GM04504 (cell line): ENCODE measurements at places on chromosomes 7 and 10.
A peak's percentile ranks its signal among the peaks of the same experiment; 100 is the strongest.

DNA sequence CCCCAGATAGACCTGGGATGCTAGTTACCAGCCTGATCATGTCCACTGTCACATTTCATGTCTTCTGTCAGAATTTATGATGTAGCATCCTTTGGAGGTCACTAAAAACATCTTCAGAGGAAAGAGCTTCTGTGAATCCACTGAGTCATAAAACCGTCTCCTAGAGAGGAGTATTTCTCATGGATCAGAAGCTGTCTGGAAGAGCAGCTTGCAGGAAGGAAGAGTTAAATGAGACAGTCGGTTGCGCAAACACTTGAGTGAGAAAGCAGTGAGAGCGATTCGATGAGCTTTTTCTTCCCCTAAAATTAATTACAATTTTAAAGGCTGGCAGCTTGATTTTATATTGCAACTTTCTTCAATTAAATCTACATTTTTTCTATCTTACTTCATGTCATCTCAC is 47.2 kb upstream of the WDR11 start:
- no peak for DNase-seq

GRCh38 chr10:128540781-128541761 is 414.8 kb upstream of the MKI67 start:
- DNase-seq: no peak

- DNase-seq: no peak
Observed at GRCh38 chr7:36203071-36203790, 50.2 kb downstream of the EEPD1 start.

GRCh38 chr10:121654021-121654545 is 55.8 kb upstream of the FGFR2 start:
- DNase-seq: no peak

DNA sequence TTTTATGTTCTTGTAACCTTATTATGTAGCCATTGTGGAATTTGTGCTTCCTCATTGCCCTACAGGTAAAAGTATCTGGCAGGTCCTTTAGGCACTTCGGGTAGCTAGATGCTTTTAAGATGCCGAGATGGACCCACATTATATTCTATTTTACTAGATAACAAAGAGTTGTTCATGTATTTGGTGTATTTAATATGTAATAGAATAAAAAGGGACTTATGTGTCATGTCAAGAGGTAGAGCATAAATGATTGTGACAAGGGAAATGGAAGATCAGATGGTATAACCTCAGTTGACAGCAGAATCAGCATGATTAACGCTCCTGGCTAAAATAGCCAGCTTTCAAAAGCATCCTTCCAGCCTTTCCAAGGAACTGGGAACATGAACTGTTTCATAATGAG is 50.6 kb downstream of the NPY start:
- no peak for DNase-seq

- peak; percentile 82 for DNase-seq
Observed at GRCh38 chr7:76069238-76069638, 21.3 kb downstream of the MDH2 start.

DNA sequence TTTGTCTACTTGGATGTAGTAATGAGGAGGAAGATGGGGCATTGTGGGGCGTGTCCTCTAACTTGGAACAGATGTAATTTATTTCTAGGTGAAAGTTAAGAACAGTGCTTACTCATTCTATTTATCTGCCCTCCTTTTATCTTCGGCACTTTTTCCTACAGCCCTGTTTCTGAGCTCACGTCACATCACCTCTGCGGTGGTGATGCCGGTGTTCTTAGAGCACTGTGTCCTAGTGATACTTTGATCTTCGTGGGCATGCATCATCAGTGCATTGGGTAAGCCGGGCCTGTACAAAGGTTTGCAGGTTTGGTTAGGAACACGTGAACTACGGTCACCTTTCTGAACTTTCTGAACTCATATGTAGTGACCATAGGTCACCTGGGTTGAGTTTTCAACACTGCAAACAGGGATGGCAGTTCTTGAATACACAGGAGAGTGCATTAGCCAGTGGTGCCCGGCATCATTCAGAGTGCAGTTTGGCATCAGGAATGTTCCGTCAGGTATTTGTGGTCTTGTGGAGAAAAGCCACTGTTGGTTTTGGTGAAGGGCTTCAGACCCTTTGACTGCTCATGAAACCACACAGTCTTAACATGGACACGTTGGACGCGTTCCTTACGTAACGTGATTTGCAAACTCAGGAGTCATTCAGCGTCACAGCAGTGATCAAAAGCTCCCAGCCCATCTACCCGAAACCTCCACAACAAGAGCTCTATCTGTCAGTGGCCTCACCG is 5.6 kb downstream of the POR start:
- DNase-seq: no peak

GRCh38 chr10:76946270-76946669 is 691.3 kb downstream of the KCNMA1 start:
- peak; percentile 11 for DNase-seq

DNA sequence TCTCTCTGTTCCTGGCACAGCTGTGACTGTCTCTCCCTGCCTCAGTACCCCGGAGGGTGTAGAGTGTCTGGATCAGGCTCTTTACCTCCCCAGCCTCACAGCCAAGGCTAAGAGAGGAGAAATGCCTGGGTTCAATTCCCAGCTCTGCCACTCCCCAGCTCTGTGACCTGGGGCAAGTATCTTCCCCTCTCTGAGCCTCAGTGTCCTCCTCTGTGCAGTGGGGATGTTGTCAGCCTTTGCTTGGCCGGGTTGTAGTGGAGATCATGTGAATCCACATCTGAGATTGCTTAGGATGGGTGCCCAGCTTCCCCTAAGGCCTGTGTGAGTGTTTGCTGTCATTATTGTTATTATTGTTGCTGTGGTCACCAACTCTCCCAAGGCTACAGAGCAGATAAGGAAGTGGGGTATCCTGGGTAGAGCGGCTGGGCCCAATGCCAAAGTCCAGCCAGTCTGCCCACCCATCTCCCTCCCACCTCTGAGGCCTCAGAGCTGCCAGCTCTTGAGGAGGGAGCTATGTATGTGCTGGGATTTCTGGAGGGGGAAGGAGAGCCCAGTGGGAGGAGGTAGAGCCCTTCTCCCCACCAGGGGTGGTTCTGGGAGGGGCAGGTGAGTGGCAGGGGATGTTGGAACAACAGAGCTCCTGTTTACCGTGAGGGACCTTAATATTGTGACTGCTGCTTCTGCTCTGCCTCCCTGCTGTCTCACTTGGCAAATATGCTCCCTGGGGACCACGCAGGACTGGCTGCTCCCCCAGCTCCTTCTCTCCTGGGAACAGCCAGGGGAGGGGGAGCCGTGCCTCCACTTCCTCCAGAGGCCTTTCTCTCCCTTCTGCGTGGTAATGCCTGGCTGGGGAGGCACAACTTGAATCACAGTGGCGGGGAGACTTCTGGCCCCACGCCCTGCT is 170.5 kb downstream of the RPS24 start:
- no peak for DNase-seq

GRCh38 chr10:118913825-118914224 is 115.7 kb upstream of the NANOS1 start:
- DNase-seq: no peak

- DNase-seq: peak; percentile 42
Observed at GRCh38 chr7:66167773-66168387, 37.3 kb upstream of the TPST1 start.

DNA sequence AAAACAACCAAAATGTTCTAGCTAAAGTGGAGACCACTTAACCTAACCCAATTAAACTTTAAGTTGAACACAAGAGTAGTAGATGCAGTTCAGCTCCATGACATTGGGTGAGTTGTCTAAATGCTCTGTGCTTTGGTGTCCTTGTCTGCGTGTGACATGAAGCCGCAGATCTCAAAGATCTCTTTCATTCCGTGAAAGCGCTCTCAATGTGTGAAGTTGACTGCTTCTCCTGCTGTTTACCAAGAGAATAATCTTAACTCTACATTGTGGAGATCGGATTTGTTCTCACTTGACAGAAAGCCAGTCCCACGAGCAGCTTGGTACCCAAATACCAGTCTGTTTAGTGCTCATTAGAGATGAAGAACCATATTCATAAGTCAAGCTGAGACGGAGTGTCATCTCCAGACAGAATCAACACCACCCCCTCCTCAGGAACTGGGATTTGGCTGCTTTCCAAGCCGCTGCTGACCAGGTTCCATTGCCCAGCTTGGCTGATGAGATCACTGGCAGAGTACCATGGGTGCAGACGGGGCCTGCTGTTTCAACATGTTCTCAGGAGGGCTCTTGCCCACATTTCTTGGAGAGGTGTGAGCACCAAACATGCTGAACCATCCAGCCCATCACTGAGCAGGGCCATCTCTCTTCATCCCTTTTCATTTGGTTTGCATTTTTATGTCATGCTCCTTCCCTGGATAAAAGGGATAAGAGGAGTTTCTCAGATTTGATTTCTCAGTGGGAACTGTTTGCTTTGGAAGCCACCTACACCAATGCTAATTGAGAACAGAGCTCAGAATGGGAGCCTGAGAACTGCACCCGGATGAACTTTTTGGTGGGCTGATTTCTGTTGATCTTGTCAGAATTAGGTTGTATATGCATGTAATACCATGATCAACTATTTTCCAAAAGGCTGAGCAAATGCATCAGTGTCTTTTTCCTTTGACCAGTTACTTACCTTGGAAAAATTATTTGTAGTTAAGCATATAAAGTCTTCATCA is 95.8 kb upstream of the AGBL3 start:
- no peak for DNase-seq

- no peak for DNase-seq
Observed at GRCh38 chr7:108109221-108109908, 20.8 kb downstream of the LAMB4 start.

DNA sequence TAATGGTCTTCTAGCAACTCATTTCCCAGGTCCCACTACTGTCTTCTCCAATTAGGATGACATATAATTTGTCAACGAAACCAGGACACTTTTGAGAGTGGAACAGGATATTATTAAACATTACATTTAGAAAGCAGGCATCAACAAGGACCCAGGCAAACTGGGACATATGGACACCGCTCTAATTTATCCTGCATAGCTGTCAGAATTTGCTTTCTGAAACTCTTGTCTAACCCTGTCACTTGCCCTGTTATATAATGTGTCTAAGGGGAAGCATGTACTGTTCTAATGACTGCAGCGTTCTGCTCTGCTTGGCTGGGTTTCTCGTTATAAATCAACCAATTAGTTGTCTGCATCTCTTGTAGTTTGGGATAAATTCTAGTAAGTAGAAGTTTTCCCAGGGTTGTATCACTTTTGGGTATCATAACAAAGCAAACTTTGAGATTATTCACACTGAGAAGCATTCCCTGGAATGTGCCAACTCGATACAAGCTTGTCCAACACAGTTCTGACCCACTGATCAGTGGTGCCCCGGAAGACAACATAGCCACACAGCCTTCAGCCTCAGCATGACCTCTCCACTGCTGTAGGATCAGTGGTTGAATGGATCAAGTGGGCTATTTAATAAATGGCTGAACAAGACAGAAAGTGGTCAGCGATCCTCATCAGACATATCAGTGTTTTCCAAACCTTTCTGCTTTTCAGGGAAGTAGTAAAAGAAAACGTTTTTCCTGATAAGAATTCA is 228.1 kb downstream of the KIF20B start:
- DNase-seq: no peak

- no peak for DNase-seq
Observed at GRCh38 chr10:119478111-119478802, 64.3 kb downstream of the RGS10 start.

- DNase-seq: no peak
Observed at GRCh38 chr10:21637795-21638194, 103.8 kb downstream of the MLLT10 start.

GRCh38 chr10:132319853-132320653 is 11.9 kb upstream of the LRRC27 start:
- DNase-seq: peak; percentile 86

DNA sequence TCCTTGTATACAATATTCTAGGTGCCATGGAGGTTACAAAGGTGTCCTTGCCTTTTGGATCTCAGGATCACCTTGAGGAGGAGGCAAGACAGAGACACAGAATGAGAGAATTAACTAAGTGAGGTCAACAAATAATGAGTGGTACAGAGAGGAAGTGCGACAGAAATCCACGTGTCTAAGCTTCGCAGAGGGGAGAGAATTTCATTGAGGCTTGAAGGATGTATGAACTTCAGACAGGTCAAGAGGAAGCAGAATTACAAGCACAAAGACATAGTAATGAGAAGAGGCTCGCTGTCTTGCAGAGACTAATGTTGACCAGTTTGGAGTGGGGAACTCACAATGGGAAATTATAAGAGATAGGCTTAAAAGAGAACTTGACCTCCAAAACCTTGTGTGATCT is 308.7 kb downstream of the FRMD4A start:
- DNase-seq: no peak

DNA sequence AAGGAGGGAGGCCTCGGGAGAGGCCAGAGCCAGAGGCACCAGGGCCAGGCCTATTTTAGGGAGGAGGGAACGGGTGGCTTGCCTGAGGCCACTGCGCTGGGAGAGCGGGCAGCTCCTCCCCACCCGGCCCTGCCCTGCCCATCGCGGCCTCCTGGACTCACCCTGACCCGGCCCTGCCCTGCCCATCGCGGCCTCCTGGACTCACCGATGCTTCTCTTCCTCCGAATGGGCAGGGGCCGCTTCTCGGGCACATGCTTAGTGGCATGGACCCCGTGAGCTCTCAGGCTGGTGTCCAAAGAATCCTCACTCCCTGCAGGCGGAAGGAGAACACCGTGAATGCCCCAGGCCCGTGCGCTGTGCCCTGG is 7.5 kb downstream of the PDGFA start:
- DNase-seq: no peak

DNA sequence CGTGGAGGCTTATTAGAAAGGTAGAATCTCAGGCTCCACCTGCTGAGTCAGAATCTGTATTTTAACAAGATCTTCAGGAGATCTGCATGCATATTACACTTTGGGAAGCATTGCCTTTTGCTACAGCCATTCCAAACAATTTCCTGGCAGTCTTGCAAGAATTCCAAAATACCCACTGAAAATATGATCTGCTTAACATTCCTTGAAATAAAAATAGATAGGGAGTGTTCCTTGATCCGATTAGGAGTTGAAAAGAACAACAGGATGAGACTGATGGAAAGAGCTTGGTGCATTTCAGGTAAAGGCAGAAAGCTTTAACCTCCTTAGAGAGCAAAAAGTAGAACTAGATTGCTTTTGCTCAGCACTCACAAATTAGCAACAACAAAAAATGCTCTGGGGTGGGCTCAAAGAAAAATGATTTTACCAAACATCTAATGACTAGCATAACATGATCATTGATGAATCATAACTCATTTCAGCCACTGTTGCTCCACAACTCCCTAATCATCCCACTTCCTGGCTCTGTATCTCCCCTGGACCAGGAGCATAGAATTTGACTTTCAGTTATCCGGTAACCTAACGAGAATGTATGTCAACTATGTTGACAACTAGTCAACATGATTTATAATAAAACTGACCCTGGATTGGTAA is 115.2 kb downstream of the RNLS start:
- no peak for DNase-seq

DNA sequence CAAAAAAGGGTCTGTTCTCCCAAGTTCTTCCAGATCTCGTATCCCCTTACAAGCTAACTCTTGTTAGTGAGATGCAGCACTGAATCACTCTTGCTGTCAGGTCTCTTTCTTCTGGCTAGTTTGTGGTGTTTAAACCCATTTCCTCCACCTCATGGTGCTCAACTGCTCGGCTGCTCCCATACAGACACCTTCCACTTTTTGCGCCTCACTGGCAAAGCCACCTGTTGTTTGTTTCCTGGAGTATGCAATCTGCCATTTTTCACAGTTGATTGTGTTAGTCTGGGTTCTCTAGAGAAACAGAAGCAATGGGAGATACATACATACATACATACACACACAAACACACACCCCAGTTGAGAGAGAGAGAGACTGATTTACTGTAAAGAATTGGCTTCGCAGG is 124.4 kb upstream of the SP8 start:
- DNase-seq: no peak
